CD14-positive monocyte (primary cell): ENCODE measurements at places on chromosomes 12 and 14.

- peak; percentile 55 for DNase-seq
Measured at GRCh38 chr12:55041345-55042055, 21.7 kb downstream of the NEUROD4 start.

DNA sequence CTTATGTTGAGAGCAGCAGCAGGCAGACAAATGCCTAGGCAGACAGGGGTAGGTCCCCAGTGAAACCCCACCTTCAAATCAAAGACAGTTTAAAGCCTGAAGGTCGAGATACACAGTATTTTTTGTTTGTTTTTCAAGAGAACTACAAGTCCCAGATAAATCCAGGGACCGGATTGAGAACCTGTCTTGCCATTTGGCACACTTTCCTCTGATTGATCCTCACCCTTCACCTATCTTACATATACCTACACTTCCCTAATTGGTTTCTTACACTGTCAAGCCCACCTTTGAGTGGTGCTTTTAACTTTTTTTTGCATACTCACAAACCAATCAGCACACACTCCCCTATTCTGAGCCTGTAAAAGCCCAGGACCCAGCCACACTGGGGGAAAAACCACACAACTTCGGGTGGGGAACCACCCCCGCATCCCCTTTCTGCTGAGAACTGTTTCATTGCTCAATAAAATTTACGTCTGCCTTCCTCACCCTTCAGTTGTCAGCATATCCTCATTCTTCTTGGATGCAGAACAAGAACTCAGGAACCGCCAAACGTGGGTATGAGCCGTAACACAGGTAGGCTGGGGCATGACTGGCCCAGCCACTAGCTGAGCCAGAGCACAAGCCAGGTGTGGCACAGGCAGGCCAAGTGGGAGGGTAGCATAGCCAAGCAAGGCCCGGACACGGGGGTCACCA is 11.1 kb downstream of the DICER1 start:
- peak; percentile 79 for DNase-seq

DNA sequence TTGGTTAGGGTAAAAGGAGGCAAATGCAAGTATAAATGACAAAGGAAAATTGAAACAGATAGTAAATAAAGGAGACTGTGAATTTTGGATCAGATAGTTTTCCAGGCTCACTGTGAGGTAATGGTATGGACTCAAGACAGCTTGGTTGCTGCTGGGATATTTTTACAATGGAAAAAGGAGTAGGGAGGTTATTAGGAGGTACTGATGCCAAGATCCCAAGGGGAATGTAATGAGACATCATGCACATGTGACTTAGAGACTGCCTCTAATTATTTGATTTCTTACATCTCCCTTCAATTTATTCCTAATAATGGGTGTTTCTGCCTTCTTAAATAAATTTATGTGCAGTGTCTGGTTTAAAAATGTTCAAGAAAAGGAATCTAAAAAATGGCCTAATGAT is 56.9 kb downstream of the TAOK3 start:
- DNase-seq = no peak

DNA sequence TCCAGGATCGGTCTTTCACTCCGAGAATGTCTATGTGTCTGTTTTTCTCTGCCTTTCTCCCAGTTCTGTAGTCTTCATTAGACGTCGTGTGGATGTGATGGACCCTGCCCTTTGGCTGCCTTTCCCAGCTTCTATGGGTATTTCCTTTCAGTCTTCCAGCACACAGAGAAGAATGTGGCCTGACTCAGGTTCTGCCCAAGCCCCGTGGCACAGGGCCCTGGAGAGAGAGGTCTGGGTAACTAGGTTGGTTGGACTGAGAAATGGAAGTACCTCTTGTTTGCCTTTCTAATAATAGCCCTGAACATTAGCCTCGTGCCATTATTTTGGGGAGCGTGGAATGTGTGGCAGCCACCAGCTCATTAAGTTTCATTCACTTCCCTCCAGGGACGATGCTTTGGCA is 3.8 kb downstream of the FOXJ2 start:
- no peak for DNase-seq

DNA sequence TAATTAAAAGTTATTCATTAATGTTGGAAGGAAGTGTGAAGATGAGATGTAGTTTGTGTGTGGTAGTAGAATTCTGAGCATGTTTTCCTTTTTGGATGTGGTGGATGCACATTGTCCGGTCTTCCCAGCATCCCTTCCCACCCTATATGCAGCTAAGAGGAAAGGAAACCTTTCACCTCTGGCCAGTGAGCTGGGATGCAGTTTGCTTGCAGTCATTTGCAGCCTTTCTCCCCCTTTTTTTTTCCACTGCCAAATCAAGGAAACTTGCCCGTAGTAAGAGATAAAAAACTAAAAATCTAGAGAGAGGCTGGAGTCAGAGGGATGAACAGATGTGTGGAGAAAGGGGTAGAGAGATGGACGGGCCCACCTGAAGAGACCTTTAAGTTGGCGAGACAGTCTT is 72.5 kb upstream of the SLC38A2 start:
- DNase-seq = no peak

DNA sequence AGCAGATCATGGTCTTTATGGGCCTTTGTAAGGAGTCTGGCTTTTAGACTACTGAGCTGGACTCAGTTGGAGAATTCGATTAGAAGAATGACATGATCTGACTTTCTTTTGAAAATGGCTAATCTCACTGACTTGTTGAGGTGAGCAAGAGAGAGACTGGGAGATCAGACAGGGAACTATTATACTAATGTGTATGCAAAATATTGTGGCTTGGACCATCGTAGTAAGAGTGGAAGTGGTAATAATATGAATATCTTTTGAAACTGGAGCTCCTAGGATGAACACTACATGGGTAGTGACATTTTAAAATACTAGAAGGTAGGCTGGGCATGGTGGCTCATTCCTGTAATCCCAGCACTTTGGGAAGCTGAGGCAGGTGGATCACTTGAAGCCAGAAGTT is 56.2 kb upstream of the CCT2 start:
- DNase-seq = no peak

DNA sequence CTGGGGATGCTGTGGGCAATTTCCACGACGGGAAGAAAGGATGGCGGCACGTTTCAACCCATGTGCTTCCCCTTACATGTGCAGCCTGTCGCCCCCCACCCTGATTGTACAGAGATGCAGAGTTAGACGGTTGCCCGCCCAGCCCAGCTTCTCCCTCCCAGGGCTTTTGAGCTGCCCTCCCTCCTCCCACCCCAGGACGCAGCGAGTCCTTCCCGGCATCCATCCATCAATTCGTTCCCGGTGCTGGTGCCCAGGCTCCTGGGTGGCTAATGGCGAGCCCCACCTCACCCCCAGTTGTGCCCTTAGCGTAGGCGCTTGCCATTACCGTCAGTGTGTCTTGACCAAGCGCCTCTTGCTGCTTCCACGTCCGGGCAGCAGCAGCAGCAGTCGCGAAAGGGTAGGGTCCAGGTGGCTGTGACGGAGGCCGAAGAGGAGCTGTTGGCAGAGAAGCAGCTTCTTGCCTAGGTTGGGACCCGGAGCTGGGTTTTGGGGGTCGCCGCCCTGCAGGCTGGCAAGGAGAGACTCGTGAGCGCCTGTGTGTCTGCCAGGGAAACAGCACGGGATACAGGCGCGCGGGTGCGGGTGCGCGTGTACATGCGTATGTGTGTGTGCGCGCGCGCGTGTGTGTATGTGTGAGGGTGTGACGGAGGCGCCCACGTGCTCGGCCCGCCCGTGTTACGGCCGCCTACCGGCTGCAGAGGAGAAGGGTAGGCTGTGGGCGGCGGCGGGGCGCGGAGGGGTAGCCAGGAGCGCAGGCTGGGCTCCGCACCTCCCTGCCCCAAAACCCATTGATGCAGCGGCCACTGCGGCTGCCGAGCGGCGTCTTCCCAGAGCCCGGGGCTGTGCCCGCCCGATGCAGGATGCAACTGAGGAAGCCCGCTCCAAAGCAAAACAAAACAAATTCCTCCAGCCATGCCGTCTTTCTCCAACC is at the start of gene SLC6A15:
Gene SLC6A15, minus strand, starts transcription at position 602 of the 931 bp plus-strand sequence. CDS start 20,679 bp downstream, outside the sequence.
- no peak for DNase-seq

- DNase-seq = peak; percentile 69
Measured at GRCh38 chr12:8078398-8078797, 3.7 kb upstream of the NECAP1 start.

GRCh38 chr14:105150368-105151083 is 18.1 kb downstream of the JAG2 start:
- no peak for DNase-seq

GRCh38 chr14:94120667-94121340 is 8.6 kb downstream of the IFI27L2 start:
- DNase-seq = no peak

DNA sequence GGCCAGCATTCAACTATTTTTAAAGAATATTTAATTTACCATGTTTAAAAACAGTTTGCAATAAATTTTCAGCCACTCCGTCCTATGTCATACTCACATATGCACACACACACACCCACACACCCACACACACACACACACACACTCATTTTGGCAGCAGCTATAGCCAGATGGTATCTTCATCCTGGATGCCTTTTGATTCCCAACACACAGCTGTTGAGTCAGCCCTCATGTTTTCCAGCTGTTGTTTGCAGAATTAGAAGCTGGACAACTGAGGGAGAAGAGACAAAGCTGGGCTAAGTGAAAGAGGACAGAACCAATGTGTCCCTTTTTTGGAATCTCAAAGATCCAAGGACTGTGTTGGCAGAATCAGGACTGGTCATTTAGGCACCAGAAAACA is 80.0 kb upstream of the EGLN3 start:
- DNase-seq = no peak

DNA sequence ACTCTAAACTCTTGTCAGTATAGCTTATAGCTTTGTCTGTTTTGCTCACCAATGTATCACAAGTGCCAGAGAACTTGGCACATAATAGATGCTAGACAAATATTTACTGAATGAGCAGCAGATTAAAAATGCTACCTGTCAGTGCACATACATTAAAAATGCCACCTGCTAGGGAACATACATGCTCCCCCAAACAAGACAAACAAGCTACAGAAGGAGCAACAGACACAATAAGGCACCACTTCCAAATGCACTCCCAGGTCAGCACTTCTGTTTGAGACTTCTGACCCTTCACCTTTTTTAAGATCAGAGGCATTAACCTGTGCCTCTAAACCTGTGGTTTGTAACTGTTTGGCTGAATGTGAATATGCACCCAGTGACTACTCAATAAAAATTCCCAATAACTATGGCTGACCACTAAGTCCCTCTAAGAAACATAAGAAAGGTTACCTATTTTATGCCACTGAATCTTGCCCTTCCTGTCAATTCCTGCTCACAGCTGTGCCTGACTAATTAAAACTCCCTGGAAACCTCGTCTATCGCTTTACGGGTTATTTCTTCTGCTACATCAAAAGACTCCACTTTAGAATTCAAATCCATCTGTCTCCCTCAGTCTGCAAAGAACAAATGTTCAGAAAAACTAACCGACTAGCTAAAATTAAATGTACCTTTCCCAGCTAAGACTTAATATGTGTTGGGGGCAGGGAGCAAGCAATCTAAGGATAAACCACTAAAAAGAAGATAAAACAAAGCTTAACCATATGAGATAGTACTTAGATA is 41.0 kb downstream of the HECTD4 start:
- no peak for DNase-seq

DNA sequence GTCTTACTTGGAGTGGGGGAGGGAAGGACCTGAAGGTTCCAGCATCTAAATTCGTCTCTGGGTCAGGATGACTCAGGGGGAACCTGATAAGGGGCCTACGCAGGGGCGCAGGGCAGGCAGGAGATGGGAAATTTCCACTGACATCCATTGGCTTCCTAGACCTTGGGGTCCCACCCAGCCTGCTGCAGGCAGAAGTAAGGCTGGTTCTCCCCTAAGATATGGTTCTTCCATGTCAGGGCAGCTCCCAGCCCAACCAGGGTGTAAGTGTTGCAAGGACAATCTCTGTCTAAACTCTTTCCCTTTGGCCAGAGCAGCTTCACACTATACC is 2.1 kb upstream of the NDRG2 start:
- no peak for DNase-seq

DNA sequence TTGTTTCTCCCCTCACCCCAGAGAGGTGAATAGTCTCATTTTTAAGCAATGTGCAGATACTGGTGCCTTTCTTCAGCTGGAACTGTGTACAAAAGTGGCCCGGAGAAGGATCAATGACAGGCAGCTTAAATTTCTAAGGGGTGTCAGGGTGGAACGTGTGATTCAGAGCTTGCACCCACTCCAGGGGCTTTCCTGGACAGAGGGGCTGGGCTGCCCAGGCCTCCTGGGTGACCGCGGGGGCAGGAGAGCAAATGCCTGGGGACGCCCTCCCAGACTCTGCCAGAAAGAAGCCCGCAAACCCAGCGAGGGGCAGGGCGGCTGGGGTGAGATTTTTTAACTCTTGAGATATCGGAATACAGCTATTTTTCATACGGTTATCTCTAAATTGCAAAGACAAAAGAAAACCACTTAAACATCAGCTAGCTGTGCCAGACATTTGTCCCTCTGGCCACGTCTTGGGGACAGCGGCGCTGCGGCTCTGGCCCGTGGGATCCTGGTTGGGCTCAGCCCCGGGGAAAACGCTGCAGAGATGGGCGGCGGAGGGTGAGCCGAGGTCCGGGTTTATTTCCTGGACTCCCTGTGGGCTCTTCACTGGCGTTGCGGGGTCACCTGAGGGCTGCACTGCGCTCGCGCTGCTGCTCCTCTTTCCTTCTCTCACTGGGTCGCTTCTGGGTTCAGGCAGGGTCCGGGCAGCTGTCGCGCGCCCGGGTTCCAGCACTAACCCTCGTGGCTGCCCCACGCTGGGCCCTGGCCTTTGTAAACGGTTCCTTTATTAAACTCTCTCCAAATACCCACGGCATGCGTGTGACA is 35.8 kb downstream of the NFKBIA start:
- no peak for DNase-seq

- DNase-seq = no peak
Measured at GRCh38 chr14:71333705-71334104, 426.4 kb downstream of the PCNX1 start.

DNA sequence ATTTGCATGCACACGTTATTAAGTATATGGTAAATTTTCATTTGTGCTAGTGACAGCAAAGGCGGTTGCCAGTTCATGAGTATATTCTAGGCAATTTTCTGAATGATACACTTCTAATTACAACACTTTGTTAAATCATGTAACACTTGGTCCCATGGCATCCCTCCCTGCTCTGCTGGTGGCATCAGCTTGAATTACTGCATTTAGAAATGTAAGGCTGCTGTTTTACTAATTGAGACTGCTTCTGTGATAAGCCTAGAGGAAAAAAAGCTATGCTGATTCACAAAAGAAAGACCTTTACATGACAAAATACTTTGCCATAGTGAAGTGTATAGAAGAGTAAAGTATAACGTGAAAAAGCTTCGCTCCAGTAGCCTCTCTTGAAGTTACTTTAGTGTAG is 636.1 kb downstream of the KCNH5 start:
- DNase-seq = no peak

GRCh38 chr12:4663971-4664505 is 15.1 kb downstream of the NDUFA9 start:
- no peak for DNase-seq
